ENCODE measurements at places on chromosomes 1 and 21.

GRCh38 chr1:150972417-150972940 is 2.2 kb downstream of the CERS2 start:
- DNase-seq = peak; percentile 94

DNA sequence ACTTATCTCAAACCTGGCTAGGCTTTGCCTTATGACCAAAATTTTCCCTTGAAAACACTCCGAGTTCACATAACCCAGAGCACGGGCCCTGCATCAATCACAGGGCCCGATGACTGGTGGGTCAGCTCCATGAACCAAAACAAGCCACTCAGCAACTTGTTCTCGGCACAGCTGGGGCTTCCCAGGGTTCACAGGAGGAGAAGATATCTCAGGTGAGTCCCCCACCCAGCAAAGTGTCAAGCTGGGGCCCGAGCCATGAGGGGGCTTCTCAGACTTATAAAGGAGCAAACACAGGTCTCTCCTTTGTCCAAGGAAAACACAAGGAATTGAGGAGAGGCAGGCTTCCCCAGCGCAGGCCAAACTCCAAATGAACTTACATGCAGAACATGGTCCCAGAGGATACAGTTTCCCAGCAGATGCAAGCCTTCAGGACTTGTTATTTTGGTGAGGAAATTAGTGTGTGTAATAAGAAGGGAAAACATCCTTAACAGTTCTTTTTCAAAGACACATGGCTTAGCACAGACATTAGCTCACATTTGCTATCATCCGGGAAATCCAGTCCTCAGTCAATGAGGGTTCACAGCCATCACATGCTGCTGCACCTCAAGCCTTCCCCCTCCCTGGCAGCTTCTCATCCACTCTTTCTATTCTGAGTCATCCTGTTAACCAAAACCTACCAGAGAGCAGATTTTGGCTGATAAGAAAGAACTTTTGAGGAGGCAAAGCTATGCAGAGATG is 98.1 kb upstream of the NFIA start:
- no peak for DNase-seq

DNA sequence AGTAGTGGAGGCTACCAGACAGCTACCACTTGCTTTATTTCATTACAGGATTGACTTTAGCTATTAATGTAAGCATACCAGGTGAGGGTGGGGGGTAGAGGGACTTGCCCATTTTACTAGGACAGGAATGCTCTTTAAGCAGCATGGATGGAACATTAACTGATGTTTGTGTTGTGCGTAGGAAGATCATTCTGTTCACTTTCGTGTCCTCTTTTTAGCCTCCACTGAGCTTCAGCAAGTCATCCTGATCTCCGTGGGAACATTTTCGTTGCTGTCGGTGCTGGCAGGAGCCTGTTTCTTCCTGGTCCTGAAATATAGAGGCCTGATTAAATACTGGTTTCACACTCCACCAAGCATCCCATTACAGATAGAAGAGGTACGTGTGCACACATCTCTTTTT is 29.3 kb downstream of the IFNGR2 start:
- no peak for DNase-seq

DNA sequence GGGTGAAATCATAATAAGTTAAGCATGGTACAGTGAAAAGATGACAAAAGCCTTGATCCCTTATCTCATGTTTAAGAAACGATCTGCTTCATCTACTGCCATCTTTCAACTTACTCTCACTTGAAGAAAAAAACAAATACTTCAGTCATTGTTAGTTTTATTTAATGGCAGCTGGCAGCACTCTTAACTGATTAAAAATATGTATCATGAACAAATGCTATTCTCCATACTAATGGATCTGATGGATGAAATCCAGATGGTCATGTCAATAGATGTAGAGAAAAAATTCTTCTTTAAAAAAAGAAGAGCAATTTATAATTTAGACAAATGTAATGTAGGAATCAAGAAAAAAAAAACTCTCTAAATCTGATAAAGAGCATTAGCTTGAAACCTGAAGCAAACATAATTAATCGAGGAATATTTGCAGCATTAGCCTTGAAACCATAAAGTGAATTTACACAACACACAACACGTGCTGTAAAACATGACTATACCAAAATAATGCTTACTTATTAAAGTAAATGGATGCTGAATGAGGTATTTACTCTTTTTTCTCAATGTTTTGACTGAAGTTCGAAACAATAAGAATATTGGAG is 579.0 kb upstream of the ADAMTS5 start:
- no peak for DNase-seq

DNA sequence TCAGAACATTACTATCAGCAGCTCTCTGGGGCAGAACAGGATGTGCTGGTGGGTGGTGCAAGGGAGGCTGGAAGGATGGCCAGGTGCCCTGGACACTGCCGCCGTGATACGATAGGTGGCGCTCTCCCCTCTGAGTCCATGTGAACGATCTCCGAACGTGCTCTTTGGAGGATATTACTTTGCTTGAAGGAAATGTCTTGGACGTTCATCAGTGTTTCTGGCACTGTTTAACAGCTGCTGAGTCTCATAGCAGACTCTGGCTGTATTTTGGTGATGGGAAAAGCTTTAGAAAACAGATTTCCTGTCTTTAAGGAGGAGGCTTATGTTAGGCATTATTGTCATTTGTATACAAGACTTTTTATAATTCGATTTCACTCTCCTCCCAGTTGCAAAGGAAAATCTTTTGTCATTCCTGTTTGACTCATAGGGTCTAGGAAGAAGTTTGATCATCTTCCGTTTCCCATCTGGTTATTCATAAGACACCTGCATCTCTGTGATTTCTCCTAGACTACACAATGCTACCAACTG is 386.2 kb upstream of the ADGRL2 start:
- no peak for DNase-seq

GRCh38 chr1:150529017-150529416 is 13.5 kb downstream of the FALEC start:
- no peak for DNase-seq

- peak; percentile 61 for DNase-seq
These were observed at the start of gene TGFB2 for GRCh38 chr1:218344814-218345672. TSS of gene TGFB2 (plus strand) at chr1:218345336. CDS start at chr1:218346702, 1,366 bp downstream.

GRCh38 chr1:28119556-28119955 is 31.1 kb upstream of the EYA3 start:
- DNase-seq = no peak
